NCI-H226 (cell line): ENCODE measurements at places on chromosomes 16 and 17.

DNA sequence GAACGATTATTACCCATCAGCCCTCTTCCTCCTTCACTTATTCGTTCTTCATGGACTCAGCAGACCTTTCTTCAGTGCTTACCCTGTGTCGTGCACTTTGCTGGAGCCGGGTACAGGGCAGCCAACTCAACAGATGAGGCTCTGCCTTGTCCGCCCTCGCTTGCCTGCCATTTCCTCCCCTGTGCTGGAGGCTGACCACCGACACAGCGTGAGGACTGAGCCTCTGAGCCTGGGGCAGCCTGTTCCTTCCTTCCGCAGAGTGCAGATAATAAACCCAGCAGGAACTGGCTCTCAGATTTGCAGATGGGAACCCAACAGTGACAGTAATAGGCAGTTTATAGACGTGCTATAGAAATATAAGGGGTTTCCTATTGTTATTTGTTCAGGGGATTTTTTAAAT is 7.0 kb upstream of the SLC39A11 start:
- DNase-seq: no peak

DNA sequence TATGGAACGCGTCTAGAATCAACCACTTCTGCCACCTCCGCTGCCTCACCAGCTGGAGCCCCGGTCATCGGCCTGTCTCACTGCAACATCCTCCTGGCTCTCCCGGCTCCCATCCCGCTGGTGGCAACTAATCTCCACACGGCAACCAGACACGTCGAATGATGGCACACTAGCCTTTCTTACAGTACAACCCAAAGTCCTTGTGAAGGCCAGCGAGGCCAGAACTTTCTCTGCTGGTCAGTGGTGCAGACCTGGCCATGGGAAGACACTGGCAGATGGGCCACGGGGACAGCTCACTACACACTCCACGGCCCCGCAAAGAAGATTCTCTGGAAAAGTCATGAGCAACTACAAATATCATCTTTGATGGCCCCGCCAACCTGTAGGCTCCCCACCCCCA is 117.6 kb downstream of the RMI2 start:
- no peak for DNase-seq

- no peak for DNase-seq
Observed at GRCh38 chr16:53042235-53042701, 10.4 kb downstream of the CHD9NB start.

- DNase-seq: no peak
Observed at GRCh38 chr17:62673614-62674362, 46.3 kb downstream of the MRC2 start.

DNA sequence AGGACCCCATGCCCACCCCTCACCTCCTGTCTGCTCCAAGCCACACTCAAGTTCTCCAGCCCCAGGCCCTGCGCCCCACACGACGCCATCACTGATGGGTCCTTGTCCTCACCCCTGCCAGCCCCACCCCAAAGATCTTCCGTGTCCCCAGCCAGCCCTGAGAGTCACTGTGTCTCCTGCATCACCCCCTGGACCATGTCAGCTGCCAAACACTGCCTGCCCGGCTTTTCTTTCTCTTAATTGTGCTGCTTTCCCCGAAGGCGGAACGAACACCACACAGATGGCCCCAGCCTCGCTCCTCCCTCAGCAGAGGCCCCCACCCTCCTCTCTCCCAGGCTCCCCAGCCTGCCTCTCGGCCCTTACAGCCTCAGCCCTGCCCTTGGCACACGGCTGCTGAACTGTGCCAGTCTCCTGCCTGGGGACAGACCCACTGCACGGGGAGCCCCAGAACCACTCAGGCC is 4.8 kb upstream of the GAA start:
- no peak for DNase-seq

GRCh38 chr17:81870131-81870980 is 781 bp downstream of the ARHGDIA start:
- DNase-seq: peak; percentile 24

GRCh38 chr17:72515291-72516065 is 394.7 kb downstream of the SOX9 start:
- peak; percentile 43 for DNase-seq

DNA sequence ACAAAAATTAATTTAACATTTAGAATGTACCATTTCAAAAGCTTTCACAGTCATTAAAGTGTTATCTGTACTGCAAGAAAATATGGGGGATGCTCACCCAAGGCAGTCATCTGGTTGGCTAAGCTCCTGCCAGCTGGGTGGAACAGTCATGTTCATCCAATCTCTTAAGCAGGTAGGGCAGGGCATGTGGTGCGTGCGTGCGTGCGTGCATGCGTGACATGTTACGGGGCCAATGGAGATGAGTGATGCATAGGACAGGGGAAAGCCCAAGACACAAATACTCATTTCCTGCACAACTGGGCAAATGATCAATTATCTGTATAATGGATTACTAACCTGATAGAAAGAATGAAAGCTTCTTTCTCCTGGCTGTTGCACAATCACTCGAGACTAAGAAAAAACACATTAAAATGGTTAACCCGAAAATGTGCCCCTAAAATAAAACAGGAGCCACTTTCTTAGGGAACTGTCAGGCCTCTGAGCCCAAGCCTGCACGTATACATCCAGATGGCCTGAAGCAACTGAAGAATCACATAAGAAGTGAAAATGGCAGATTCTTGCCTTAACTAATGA is 104.4 kb downstream of the MYO1D start:
- peak; percentile 5 for DNase-seq

- DNase-seq: no peak
Observed at GRCh38 chr17:48928876-48929811, 15.5 kb downstream of the SNF8 start.

- DNase-seq: no peak
Observed at GRCh38 chr16:69157196-69157595, 24.7 kb downstream of the UTP4 start.

DNA sequence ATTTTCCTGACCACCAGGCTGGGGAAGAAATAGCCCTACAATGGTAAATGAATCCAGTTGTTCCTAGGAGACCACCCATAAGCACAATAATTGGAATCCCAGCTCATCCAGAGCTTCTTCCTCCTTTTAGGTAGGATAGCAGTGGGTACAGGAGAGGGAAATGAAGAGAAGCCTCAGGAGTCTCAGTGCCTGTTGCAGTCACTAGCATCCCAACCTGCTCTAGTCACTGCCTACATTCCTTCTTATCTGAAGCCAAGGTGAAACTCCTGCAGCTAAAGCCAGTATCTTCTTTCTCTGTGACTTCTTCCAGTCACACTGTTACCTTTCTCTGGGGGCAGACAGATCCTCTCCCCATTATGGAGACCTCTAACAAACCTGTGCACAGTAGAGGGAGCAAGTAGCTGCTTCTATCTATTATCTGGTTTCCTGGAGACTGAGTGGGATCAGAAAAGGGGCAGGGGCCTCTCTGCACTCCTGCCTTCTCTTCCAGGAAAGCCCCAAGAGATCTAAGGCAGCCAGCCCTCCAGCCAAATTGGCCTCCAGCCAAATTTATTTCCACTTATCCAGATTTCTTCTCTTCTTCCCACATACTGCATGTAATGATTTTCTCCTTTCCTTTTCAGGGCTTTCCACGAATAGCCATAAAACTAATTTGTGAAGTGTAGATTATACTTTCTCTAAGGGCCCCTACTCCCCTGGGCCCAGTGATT is 85.5 kb downstream of the SSH2 start:
- DNase-seq: peak; percentile 13

DNA sequence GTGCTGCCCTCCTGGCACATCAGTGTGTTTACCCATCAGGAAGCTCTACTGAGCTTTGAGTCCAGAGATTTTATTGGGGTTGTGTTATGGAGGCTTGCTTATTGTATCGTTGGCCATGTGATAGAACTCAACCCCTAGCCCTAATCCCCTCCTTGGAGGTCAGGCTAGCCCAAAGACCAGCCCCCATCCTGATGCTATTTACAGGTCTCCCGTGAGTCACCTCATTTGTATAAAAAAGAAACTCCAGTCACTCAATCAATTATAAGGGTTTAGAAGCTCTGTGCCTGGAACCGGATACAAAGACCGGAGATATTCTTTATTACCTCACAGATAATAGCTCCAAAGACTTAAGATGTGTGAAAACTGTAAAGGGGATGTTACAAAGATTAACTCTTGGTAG is 405.9 kb downstream of the CNTNAP4 start:
- no peak for DNase-seq

- no peak for DNase-seq
Observed at GRCh38 chr17:79757140-79757745, 20.7 kb upstream of the CBX2 start.

DNA sequence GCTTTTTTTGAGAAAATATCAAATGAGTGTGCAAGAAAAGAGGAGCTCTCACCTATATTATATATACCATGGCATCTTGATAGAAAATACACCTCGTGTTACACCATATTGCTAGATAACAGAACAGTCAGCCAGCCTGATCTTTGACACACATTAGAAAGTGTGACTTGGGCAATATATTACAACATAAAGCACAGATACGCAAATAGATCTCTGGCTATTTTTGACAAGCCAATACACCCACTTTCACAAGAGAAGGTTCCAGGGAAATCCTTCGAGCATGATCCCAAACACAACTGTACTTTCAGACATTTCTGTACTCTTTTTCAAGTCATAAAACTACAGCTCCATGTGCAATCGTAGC is 9.4 kb downstream of the GGA2 start:
- no peak for DNase-seq

DNA sequence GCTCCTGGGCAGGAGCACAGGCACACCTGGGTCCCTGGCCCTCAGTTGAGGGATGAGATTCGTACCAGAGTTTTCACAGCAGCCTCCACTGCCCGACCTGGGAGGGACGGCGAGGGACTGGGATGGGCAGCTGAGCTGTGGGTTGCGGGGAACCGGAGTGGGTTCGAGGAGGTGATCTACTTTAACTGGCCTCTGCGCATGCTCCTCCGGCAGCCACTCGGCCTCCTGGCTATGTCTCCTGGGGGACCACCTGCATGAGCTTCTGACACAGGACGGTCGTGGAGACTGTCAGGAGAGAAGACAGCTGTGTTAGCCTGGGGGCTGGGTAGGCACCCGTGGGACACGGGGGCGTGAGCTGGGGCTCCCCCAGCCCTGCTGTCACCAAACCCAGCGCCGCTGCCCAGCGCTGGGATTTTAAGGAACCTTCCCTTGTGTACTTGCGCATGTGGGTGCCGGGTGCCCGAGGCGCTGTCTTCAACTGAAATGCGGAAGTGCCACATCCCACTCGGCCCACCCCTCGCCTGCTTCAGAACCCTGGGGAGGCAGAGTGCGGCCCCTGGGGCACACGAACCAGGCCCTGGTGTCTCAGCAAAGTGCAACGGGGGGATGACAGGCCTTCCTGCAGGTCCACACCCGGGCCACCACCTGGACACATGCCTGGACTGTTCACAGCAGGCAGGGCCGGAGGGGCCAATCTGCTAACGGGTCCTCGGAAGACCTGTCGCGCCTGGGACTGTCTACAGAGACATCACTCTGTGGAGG is 36.4 kb downstream of the SLC7A5 start:
- no peak for DNase-seq

GRCh38 chr16:88816736-88817535 is 5.2 kb upstream of the APRT start:
- DNase-seq: no peak

DNA sequence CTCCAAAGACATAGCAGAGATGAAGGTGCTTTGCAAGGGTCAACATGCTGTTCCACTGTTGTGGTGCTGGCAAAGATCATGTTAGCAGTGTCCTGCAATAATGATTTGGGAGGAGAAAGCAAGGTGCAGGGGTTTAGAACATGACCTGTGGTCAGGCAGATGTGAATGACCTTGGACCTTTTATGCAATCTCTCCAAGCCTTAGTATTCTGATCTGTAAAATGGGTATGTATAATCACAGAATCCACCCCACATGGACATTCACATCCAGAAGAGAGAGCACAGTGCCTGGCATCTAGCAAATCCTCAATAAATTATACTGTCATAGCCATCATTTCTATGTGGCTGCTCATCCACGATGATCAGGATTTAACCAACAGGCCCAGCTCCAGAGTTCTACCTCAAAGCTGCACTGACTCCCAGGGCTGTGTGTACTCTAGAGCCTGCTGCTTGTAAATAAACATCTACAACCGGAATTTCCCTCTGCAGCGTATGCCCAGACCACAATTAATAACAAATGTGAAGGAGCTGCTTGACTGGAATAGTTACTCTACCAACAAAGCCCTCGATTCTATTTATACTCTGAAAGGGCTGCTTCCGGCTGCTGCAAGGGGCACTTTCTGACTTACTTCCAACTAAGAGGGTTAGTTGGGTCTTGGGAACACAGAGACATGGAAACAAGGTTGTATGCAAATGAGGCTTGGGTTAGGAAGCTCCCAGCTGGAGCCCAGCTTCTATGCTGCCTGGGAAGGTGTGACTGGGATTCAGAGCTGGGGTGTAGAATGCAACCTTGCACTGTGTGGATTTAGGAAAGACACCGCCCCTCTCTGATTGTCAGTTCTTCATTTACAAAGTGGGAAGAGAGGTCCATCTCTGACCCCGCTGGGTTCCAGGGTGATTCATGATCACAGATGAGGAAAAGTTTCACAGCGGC is 265.2 kb downstream of the XYLT1 start:
- DNase-seq: no peak

DNA sequence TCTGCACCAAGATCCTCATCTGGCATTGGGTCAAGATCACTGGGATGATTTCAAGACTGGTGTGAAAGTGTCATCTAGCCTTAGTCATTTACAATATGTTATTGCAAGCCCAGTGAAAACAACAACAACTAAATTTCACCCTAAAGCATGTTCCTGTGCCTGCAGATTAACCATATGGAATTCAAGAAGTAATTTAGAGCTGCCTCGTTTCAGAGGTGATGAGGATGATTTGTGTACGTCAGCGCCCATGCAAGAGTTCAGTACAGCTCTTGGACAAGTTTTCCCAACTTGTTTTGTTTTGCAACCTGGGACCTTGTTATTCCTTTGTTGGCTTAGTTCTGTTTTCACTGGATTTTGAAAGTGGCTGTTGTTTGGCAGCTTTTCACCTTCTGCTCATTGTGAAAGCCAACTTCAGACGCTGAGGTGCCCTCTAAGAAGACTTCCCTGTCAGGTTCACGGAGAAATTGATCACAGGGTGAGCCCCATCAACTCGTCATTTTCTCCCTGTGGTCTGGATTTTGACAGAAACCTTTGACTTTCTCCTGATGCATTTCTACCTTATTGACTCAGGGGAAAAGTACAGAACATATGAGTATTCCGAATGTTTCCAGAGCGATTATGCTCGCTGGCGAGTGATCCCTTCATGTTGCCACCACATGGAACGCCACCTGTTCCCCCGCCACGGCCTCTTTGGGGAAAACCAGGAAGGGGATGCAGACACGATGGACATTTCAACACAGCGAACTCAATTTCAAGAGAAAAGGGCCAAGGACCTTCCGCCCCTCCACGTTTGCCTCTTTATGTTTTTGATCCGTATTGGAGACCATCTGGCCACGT is 85.6 kb downstream of the FOXL1 start:
- DNase-seq: no peak
